ENCODE measurements at places on chromosomes 4 and X.

- no peak for DNase-seq
Observed at GRCh38 chr4:6999172-7000086, 43.7 kb upstream of the TADA2B start.

DNA sequence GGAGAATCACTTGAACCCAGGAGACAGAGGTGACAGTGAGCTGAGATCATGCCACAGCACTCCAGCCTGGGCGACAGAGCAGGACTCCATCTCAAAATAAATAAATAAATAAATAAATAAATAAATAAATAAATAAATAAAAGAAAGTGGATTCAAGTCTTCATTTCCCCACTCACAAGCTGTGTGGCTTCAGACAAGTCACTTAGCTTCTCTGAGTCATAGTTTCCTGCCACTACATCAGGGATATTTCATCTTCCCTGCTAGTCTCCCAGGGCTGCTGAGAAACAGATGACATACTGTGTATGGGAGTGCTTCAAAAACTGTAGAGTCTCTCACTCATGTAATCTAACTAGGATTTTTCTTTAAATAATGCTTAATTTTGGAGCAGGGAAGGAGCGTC is 37.2 kb downstream of the TBC1D9 start:
- no peak for DNase-seq

DNA sequence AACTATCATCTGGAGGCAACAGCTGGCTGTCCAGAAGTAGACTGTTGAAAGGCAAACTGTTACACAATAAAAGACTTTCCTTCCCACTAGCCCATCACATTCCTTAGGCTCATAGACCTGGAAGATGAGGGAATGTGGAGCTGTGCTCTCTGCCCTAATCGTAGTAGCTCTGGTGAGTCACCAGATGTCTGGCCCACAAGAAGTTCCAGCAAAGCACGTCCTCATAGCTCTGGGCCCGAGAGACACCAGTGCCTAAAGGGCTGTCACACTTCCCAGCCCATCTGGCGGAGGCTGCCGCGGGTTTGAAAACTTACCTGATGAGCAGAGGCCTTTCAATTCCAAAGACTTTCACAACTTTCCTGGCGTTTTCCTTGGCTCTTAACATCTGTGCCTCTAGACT is 81.7 kb upstream of the STOX2 start:
- DNase-seq, result no peak

GRCh38 chr4:3416821-3417221 is 24.9 kb upstream of the HGFAC start:
- DNase-seq, result no peak

DNA sequence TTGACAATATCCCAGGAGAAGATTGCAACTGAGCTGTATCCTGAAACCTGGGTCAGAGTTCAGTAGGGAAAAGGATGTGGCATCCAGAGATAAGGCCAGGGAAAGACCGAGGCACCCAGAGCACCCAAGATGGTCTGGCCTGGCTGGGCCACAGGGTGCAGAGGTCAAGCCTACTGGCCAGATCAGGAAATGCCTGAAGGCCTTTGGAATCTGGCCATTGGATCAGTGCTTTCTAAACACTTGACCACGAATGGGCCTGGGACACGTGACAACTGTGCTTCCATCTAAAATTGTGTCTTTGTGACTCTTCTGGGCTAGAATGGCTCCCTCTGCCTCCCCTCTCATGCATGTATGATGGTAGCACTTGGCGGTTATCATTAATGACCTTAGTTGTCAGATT is 316.9 kb downstream of the EVC2 start:
- no peak for DNase-seq

GRCh38 chr4:21656832-21657231 is 291.7 kb downstream of the KCNIP4 start:
- DNase-seq, result no peak

GRCh38 chr4:185745891-185746290 is 66.1 kb downstream of the SORBS2 start:
- no peak for DNase-seq

- DNase-seq, result no peak
Observed at GRCh38 chr4:148749403-148749802, 307.2 kb upstream of the NR3C2 start.

- no peak for DNase-seq
Observed at GRCh38 chrX:132044953-132045352, 21.9 kb downstream of the STK26 start.

DNA sequence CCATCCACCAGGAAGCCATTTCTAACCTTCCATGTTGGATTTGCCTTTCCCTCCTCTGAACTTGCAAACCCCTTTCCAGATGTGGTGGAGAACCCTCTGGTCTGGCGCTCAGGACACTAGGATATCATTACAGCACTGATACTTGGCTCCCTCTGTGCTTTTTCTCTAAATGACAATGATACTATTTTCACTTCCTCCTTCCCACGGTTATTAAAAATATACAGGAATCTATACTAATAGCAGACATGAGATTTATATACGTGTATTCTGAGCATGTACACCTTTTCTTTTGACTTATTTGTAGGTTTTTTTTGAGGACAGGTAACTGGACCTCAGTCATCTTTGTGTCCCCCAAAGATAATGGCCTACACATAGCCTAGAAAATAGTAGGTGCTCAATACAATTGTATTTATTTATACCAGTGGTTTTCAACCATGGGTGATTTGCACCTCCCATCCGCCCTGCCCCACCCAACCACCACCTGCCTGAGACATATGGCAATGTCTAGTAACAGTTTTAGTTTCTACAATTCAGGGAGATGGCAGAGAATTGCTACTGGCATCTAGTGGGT is 60.4 kb upstream of the PLAC8 start:
- DNase-seq, result no peak

DNA sequence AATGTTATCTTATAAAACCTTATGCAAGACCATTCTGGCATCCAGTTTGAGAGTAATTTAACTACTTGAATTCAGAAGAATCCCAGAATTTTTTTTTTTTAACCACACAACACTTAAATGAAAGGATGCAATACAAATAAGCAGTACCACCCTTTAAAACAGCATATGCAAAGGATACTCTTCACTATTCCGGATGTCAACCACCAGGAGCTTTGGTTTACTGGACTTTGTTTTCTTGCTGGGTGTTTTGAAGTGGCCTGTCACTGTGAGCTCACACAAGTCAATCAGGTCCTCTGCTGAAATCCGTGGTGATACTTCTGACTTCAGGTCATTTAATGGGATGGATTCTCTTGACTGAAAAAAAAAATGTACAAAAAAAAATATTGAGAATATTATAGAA is 200.0 kb downstream of the TBCK start:
- no peak for DNase-seq

- no peak for DNase-seq
Observed at GRCh38 chr4:176769514-176769913, 23.2 kb downstream of the VEGFC start.

All from NCI-H526 treated with DMSO at 0.1 percent for 48 hours (cell line).